ENCODE measurements at places on chromosomes 6 and 20.

DNA sequence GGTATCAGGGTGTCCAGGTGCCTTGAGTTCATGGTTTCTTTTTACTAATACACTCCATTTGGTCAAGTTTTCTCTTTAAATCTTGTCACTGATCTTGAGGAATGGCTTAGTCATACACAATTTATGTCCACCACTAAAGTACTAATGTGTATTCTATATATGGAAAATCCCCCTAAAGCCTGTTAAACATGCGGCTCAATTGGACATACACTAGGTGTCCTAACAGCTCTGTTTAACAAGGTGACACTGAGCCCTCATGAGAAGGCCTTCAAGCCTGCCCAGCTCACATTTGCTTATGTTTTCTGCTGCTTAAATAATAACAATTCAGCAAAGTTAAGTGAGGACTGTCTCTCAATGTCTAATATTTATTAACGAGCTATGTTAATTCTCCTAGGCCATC is 31.5 kb downstream of the PDE7B start:
- DNase-seq, result no peak

- DNase-seq, result peak; percentile 44
Measured at GRCh38 chr20:63442100-63442493, 30.4 kb downstream of the KCNQ2 start.

- DNase-seq, result no peak
Measured at GRCh38 chr6:24284006-24284405, 73.9 kb downstream of the DCDC2 start.

DNA sequence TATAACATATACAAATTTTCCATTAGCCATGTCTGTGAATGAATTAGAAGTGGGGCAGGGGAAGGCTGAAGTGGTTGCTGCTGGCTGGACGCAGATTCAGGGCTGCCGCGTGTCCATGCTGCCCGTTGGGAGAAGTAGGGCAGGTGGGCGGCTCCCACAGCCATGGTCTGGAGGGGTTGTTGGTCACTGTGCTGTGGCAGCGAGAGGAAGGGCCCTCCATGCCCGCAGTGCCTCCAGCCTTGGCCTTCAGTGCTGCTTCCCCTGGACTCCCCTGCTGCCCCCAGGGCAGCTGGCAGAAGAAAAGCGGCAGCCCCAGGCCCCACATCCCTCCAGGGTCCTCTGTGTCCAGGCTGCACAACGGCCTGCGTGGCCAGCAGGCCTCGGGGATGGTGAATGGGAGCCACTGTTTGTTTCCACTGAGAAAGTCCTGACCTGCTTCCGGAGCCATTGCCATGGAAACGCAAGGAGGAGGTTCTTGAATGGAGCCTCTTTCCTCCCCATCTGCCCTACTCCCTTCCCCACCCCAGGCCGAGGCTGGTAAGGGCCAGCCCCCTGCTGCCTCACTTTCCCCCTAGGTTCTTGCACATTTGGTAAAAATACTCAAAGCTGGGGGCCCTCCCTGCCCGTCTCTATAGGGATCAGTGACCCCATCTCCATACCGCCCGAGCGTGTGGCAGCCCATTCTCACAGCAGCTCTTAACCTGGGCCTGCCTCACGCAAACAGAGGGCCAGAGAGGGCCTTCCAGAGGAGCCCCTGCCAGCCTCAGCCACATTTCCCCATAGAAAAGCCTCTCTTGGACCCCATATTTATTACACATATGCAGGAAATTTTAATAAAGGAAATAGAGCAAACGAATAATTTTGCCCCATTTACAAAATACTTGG is 113.3 kb downstream of the SASH1 start:
- no peak for DNase-seq

DNA sequence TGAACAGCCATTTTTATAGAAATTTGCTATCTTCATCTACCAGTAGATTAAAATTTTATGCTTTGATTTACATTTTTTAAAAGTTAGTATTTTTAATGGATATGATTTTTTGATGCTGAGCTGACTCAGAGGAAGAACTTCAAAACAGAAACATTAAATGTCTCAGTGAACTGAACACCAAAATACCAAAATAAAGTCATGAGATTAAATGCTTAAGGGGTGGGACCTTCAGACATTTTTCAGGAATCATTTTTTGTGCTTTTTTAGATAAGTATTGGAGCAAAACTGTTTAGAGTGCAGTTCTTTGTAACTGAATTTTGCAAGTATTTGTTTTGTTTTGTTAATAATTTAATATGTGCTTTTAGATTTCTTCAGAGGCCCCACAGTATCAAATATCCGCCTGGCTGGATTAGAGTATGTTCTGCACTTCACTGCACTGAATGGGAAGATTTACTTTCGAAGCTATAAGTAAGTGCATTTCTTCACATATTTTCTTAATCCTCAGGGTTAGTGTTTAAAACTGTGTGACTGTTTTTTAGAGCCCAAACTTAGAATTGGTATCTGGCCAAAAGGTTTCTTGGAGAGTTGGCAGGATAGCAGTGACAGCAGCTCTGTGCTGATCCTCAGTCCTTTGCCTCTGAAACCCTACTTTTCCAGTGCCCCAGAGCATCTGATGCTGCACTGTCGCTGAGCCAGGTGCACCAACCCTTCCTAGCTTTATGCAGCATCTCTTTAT is 33.7 kb downstream of the RPF2 start:
- no peak for DNase-seq

DNA sequence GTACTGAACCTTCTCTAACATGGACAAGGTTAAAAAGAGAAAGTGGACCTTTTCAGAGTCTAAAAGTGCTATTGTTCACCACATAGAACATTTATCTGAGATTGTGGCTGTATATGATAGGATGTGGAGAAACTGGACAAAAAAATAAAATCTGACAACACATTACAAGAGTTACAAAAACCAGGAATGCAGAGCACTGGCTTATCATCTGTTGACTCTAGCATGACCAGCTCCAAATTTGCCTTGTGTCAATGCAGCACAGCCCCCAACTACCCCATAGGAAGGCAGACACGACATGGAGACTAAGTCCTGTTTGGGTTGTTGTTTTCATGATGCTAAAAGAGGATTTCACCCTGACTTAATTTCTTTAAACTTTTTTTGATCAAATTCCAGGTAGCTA is 436.9 kb upstream of the MARCKS start:
- DNase-seq, result no peak

DNA sequence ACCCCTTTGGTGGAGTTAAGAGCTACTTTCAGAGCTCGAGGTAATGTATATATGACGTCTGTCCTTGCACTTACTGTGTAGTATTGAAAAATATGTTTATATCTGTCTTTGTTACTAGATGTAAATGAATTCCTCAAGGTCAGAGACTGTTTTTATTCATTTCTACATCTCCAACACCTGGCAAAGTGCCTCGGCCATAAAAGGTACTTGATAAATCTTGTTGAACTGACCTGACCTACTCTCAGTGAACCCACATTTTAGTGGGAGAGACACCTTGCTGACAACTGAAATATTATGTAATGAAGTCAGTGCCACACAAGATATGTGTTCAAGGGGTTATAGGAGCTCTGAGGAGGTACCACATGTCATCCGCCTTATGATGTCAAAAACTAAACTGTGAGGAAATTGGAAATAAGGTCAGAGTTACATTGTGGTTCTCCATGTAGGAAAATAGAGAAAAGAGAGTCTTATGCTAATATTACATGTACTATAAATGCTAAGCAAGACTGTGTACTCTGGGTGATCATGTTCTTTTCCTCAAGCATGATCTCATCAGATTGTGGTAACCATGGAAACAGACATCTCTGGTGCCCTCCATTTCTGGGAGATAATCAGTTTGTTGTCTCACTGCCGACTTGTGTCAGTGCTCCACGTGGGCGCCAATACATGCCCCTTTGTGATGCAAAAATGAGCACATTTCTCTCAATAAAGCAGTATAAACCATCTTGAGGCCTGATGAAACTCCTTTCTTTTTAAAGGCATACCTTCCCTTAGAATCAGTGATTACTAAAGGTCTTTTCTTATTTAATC is 5.7 kb upstream of the TMEM30A start:
- DNase-seq, result no peak

GRCh38 chr20:24686156-24686555 is 216.7 kb downstream of the SYNDIG1 start:
- DNase-seq, result no peak

DNA sequence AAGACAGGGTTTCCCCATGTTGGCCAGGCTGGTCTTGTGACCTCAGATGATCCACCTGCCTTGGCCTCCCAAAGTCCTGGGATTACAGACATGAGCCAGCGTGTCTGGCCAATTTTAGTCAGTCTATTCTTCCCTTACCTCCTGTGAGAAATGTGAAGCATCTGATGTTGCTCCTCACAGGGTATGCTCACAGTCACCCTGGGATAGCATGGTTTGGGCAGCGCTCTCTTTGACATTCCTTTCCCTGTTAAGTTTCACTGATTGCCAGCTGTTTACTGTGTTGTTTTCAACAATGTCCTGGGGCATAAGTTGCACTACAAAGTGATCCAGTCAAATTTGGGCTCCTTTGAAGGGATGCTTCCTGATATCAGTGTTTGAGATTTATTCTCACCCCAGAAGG is 13.1 kb downstream of the CDC5L start:
- DNase-seq, result no peak

GRCh38 chr6:139779988-139780774 is 405.7 kb upstream of the CITED2 start:
- DNase-seq, result no peak

- DNase-seq, result no peak
Measured at GRCh38 chr20:62778601-62779416, 17.5 kb upstream of the MRGBP start.

DNA sequence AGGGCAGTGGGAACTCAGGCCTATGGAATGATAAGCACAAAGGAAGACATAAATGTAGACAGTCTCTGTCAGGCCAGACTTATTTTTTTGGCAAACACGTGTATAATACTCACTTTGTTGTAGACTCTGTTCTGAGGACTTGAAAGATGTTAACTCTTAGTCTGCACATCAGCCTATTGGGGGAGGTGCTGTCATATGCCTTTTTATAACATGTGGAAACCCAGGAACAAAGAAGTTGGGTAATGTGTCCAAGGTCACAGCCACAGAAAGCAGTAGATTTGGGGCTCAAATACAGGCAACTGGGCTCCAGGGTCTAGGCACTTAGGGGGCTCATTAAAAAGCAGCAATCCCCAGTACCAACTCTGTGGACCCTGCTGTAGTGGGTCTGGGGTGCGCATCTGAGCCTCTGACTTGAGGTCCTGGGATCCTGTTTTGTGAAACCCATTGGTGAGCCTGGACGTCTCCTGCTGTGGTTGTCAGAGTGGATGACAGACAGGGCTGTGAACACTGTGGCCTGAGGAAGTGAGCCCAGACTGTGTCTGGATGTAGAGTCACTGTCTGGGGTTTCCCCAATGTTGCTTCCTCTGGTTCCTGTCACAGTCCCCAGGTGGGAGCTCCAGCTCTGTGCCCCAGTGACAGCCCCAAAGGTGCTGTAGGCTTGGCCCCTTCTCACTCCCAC is 50.0 kb downstream of the CDH26 start:
- no peak for DNase-seq

GRCh38 chr20:19112828-19113227 is 99.6 kb upstream of the SLC24A3 start:
- no peak for DNase-seq

DNA sequence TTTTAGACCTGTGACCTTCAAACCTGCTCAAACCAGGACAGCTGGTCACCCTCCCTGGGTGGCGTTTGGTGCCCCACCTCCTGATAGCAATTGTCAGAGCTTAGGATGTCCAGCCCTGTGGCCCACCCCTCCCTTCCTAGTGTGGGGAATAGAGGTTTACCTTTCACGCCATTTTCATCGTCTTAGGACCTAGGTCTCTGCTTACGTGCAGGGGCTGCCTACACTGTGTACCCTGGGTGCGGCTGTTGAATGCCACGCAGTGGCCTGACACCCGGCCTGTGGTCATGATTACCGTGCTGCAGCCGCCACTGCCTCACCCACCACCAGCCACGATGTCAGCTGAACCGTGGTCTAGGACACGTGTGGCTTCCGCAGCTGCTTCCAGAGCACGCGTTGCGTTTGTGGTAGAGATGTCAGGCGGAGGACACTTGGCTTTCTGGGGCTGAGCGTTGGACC is 157.3 kb downstream of the DTNBP1 start:
- no peak for DNase-seq

DNA sequence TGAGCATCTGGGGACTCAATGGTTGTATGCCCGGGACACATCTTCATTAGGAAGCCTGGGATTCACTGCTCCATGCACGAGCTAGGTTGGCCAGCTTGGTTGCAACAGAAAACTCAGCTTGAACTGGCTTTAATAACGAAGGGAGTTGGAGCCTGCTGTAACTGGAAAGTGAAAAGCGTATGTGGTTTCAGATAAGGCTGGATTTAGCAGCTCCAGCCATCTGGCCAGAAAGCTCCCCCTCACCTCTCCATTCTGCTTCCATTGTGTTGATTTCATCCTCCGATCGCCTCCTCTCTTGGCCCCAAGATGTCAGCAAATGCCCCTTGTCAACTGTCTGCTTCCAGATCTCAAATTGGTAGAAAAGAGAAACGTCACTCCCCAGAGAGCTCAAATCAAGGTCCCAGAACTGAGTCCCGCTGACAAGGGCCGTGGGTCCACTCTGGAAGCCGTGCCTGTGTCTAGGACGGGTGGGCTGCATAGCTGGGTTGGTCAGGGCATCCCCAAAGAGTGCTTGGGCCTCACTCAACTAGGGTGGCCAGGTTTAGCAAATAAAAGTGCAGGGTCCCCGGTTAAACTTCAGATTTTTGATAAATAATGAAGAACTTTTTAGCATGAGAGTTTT is 117.0 kb upstream of the PMEPA1 start:
- DNase-seq, result no peak

DNA sequence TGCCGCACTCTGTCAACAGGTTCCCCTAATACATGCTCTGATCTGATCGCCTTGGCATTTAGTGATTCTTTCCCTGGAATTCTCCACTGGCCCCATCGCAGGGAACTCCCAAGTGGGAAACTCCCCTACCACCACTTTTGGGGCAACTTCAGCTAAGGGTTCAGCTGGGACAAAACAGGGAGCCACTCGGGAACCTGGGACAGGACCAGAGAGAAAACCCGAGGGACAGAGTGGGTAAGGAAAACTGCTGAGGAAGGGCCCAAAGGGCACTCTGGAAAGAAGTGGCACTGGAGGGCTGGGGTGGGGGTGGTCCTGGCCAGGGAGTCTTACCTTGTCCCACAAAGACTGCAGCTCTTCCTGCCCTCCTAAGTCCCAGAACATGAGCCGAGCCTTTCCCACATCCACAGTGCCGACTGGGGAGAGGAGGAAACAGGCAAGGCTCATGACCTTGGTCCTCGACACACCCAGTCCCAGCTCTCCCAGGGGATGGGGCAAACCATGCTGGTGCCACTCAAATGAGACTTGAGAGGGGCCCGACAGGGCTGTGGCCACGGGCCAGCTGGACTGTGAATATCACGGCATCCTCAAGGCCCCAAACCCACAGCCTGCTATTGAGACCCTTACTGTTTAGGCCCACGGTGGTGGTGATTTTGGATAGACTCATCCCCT is 1.6 kb downstream of the ARFRP1 start:
- DNase-seq, result peak; percentile 57

- DNase-seq, result no peak
Measured at GRCh38 chr6:131073577-131073976, 10.5 kb upstream of the EPB41L2 start.

- DNase-seq, result no peak
Measured at GRCh38 chr6:153539602-153540001, 408.5 kb upstream of the RGS17 start.
